Mammary epithelial cell (primary cell): ENCODE measurements at places on chromosomes 1 and 21. TPM values are rescaled to one million over a fixed set of nuclear protein-coding genes. Genes with fewer than 3 reads are reported as not detected.

Gene SYNC
- total RNA-seq, result 7.3 and 9.2 TPM in 2 replicates

Gene SAMD11
- not detected in 2 replicates for total RNA-seq

Gene B4GALT3
- total RNA-seq, result 32.1 and 37.8 TPM in 2 replicates

Gene SLC9C2
- total RNA-seq, result not detected in 2 replicates

Gene TSPEAR
- not detected for total RNA-seq

Gene CELA3B
- total RNA-seq, result not detected in 2 replicates

Gene FOXD2
- total RNA-seq, result 0.45 and 1.1 TPM in 2 replicates

Gene PADI3
- total RNA-seq, result 5.2 and 7.7 TPM in 2 replicates

Gene AGRN
- total RNA-seq, result 313 TPM

Gene SUSD4
- 2.3 TPM for total RNA-seq

Gene PLA2G2D
- not detected for total RNA-seq

Gene PRCC
- 22.2 TPM for total RNA-seq

GRCh38 chr1:2602866-2603520, 16.4 kb downstream of the PRXL2B start:
- no peak for DNase-seq

GRCh38 chr1:31646259-31646960, 1.7 kb upstream of the PEF1 start:
- no peak for DNase-seq

DNA sequence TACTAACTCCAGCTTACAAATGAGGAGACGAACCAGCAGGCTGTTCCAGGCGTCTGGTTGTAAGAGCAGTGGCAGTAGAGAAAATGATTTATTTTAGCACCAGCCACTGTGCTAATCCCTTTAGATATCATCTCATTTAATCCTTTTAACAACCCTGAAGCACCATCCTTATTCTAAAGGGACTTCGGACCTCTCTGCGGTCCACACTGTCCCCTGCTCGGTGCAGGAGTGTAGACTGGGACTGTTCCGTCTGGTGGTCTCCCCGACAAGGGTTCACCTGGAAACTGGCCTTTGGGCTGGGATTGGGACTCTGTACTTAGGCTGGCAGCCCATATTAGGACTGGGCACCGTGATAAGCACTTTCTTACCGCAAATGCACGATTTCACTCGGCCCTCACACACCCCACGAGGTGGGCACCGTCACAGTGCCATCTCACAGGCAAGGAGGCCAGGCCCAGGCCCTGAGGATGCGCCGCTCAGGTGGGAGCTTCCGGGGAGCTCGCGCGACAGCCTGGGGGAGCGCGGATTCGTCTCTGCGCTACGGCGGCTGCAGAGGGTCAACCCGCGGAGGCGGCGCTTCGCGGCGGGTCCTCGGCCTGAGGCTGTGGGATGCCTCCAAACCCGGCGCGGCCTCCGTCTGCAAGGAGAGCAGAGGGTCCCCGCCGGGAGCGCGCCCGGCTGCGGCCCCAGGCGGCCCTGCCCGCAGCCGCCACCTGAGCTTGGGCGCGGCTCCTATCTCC, 45.2 kb downstream of the ATP1A1 start:
- DNase-seq, result peak; percentile 77

GRCh38 chr1:4121834-4122512, 221.9 kb upstream of the C1orf174 start:
- no peak for DNase-seq

DNA sequence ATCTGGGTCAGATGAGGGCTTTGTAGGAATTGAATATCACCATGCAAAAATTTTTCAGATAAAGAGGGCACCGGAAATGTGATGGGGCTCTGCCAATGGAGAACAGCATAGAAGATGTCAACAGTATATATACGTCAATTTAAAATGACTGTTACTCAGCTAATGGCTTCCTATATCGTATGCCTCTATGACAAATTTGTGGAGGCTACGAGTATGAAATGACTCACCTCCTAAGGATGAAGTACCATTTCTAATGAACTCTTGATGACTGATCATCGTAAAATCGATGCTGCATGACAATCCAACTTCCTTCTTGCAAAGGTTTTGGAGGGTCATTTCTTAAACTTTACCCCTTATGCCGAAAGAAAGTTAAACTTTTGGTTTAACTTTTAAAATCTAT, 450.3 kb upstream of the ZP4 start:
- no peak for DNase-seq

DNA sequence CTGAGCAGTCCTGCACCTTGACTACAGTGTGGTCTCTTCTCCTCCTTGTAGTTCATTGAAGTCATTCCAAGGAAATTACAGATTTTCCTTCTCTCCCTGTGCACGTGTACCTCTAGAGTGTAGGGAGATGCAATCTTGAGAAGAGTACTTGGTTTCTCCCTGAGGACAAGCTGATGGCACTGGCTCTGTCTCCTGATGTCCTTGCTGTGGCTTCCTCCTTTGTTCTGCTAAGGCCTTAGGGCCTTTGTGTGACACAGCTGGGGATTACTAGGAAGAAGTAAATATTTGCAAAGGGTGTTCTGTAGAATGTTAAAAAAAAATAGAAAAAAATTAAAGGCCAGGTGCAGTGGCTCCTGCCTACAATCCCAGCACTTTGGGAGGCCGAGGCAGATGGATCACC, 66.2 kb upstream of the APOBEC4 start:
- no peak for DNase-seq

- no peak for DNase-seq
Measured at GRCh38 chr1:14783592-14783886, 185.1 kb downstream of the KAZN start.

DNA sequence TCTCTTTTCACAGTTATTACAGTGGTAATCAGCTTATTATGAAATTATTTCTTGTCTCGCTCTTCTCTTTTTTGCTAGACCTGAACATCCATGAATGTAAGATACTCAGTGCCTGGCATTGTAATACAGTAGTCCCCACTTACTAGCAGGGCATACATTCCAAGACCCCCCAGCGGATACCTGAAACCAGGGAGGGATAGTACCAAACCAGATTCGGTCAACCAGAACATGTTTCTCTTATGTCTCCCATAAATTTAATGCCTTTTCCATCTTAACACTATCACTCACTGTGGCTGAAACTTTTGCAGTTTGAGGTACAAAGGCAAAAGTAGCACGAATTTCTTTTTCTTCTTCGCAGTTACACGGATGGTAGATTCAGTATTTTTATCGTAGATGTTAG, 24.6 kb upstream of the B3GALT2 start:
- DNase-seq, result no peak

GRCh38 chr1:44084998-44085675, 33.5 kb upstream of the KLF17 start:
- peak; percentile 44 for DNase-seq

DNA sequence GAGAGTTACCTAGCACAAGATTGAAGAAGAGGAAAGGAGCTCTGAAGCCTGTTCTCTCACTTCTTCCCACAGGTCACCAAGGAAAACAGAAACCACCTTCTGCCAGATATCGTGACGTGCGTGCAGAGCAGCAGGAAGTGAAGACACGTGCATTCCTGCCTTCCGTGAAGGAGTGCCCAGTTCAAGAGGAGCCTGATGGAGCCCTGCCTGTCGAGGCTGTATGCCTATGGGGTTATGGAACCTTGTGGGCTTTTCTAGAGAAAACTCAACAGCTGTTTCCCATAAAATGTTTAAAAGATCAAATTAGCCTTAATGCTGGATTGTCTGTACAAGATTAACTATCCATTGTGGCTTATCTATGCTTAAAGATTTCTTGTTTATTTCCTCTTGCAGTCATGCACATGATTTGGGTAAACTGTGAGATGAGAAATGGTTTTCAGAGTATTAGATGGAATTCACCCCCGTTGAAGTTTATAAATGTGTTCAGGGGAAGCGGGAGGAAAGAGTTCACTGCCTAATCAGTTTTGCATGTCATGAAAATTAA, 27.8 kb downstream of the NTPCR start:
- no peak for DNase-seq

- peak; percentile 63 for DNase-seq
Measured at GRCh38 chr1:218705391-218705790, 360.3 kb downstream of the TGFB2 start.

DNA sequence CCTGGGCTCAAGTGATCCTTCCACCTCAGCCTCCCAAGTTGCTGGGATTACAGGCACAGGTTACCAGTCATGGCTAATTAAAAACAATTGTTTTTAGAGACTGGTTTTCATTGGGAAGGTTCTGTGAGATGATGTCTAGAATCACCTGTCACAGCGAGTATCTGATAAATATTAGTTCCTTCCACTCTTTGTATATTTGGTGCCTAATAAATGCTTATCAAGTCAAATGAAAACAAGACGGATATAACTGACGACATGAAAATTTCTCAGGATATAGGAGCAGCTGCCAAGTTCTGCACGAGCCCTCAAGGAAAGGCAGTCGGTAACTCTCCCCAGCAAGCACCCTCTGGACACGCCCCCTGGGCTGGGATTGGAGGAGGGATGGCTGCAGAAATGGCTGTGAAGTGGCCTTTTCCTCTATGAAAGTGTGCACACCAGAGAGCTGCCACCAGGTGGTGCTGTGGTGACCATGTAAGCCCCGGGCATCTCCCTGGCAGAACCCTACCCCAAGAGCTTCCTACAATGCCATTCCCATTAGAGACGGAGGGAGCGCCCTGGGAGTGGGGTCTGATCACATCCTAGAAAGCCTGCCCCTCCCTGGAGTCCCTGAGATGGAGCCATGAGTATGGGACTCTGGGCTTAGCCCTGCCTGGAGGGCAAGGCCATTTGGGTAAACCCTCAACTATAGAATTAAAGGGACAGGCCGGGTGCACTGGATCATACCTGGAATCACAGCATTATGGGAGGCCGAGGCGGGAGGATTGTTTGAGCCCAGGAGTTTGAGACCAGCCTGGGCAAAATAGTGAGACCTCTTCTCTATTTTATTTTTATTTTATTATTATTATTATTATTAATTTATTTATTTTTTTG, 50.9 kb downstream of the HTR6 start:
- peak; percentile 85 for DNase-seq

- DNase-seq, result no peak
Measured at GRCh38 chr1:52592637-52593323, 9.4 kb upstream of the GPX7 start.

DNA sequence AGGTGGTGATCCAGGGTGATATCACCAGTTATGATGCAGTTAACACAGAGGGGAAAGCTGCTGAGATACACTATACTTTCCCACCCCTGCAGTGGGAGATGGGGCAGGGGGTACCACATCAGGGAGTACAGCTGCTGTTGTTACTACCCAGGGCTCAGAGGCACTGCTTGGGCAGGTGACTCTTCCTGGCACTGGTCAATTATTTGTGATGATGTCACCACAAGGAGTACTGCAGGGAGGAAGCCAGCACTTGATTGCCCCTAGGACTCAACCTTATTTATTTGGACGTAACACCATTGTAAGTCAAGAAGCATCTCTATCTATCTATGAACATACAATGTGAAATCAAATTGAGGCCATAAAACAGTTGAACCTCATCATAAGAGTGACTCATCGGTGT, 10.1 kb downstream of the IFNAR1 start:
- DNase-seq, result no peak

- DNase-seq, result no peak
Measured at GRCh38 chr1:27057801-27058625, 45.4 kb upstream of the TENT5B start.

GRCh38 chr1:94283462-94283861, 46.1 kb upstream of the ARHGAP29 start:
- no peak for DNase-seq

GRCh38 chr1:28860332-28861073, 48.5 kb downstream of the OPRD1 start:
- DNase-seq, result peak; percentile 71

GRCh38 chr1:47388891-47389238, 27.2 kb upstream of the FOXE3 start:
- DNase-seq, result peak; percentile 56

- DNase-seq, result no peak
Measured at GRCh38 chr1:72097851-72098570, 184.3 kb downstream of the NEGR1 start.

GRCh38 chr1:97145321-97145956, 423.9 kb downstream of the PTBP2 start:
- DNase-seq, result peak; percentile 65

GRCh38 chr1:38213646-38214434, 167.2 kb upstream of the POU3F1 start:
- no peak for DNase-seq

DNA sequence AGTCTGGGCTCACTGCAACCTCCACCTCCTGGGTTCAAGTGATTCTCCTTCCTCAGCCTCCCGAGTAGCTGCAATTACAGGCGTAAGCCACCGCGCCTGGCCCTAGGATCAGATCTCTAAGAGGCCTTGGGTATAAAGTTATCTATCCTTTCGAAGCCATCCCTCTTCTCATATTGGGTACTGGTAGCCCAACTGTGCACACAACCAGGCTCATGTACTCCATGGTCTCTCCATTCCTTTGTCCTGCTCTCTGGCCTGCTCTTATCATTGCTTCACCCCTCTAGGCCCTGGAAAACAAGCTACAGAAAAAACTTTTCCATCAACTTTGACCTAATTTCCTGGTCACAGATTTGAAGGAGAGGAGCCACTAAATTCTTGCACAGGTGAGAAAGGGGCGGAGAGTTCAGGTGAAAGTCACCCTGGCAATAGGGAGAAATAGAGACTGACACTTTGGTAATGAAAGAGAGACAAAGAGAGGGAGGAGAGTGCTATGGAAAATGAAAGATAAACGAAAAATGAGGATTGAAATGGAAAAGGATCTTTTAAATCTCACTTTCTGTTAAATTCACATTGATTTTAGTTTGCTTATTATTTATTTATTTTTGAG, 6.0 kb downstream of the TXNIP start:
- DNase-seq, result no peak
